ENCODE measurements at places on chromosomes 16 and 17.

DNA sequence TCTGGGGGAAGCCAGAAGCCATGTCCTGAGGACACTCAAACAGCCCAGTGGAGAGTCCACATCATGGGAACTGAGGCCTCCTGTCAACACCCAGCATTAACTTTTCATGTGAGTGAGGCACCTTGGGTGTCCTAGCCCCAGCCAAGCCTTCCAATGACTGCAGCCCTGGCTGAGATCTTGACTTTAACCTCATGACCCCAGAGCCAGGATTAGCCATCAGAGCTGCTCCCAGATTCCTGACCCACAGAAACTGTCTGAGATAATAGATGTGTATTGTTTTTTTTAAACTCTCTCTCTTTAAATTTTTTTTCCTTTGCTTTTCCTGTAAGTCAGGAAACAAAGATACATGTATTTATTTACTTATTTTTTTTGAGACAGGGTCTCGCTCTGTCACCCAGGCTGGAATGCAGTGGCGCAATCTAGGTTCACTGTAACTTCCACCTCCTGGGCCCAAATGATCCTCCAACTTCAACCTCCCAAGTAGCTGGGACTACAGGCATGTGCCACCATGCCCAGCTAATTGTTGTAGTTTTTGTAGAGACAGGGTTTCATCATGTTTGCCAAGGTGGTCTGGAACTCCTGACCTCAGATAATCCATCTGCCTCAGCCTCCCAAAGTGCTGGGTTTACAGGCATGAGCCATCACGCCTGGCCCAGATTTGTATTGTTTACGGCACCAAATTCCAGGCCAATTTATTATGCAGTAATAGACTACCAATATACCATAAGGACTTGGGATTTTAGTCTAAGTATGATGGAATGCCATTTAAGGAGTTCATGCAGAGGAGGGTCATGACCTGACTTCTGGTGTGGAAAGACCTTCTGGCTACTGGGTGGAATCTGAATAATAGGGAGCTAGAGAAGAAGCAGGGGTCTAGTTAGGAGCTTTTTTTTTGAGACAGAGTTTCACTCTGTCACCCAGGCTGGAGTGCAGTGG is 14.0 kb upstream of the TMEM94 start:
- no peak for DNase-seq

GRCh38 chr16:61237884-61238485 is 798.3 kb downstream of the CDH8 start:
- no peak for DNase-seq

GRCh38 chr17:73546770-73547536 is 97.3 kb downstream of the SDK2 start:
- no peak for DNase-seq

DNA sequence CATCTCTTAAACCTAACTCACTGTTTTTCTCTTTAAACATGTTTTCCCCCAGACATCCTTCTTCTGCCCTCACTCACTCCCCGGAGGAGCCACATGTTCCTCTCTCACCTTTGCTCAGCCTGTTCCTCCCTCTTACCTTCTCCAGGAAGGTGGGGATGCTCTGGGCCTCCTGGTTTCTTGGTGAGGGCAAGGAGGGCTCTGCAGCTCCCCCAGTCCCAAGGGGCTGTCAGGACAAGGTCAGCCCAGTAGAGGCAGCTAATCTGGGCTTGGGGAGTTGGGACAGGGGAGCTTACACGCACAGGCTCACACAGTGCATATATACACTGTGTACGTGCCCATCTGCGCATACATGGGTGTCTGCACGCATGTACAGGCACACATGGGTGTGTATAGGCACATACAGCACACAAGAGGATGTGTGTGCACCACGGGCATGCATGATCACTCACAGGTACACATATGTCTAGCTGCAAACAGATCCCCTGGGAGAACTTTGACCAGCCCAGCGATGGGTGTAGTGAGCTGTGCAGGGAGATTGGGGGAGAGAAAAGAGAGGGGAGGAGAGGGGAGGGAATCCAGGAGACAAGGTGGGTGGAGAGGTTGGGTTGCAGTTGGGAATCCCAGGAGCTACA is 28.6 kb upstream of the SPNS3 start:
- no peak for DNase-seq

- no peak for DNase-seq
Observed at GRCh38 chr17:27621942-27622559, 8.9 kb upstream of the LGALS9 start.

- DNase-seq, result no peak
Observed at GRCh38 chr17:77852731-77853130, 105.8 kb upstream of the TNRC6C start.

DNA sequence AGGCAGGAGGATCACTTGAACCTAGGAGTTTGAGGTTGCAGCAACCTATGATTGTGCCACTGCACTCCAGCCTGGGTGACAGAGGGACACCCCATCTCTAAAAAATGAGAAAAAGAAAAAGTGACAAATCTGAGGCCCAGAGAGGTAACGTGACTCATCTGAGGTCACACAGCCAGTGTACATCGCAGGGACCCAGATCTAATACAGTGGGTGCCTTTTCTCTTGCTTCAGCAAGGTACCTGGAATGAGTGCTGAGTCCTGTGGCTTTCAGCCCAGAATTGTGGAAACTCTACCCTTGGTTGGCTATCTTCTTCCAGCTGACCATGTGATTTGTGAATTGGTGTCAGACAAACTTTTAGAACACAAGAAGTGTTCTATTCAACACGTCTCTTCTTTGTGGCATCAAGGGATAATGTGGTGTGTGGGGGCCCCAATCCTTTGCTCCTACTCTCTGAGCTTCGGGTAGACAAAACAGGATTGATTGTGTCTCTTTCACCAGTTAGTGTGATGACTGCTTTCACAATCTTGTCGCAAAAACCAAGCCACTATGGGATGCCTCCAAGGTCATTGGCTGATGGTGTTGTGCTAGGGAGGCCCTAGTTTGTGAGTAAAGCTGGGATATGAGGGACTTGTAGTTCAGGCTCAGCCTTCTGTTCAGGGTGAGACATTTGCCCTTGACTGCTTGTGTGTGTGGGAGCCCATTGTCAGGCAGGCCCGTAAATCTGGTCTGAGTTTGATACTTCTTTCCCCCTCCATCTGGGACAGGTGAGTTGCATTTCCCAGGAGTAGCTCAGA is 71.0 kb downstream of the MSI2 start:
- no peak for DNase-seq
